ENCODE measurements at places on chromosomes 6 and 20.

DNA sequence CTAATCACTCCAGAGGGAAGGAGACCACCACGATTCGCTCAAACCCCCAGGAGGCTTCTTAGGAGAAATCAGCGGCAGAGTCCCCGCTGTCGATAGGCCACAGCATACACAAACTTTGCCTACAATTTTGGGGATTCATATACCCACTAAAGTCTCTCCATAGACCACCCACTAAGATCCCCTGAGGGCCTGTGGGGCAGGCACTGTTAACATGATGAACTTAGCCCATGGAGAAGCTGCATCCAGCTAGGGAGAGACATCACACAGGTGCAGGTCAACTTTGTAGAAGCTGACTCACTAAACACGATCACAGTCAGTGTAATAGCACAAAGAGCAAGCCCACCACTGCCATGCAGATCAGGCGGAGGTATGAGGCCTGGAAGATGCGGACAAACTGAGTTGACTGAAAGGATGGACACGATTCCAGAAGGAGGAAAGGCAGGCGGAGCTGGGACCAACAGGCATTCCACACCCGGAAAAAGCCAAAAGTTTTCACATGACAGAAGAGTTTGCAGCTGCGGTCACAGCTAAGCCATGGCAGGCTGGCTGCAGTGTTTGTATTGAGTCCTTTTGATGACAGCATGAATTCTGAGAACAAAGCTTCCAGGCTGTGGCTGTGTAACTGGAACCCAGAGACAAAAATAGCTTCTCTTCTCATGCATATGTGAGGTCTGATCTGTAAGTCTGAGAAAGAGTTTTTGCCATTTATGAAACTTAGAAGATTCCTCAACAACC, 75.7 kb upstream of the QKI start:
- no peak for DNase-seq

GRCh38 chr20:32753731-32754130, 8.5 kb upstream of the DNMT3B start:
- no peak for DNase-seq

DNA sequence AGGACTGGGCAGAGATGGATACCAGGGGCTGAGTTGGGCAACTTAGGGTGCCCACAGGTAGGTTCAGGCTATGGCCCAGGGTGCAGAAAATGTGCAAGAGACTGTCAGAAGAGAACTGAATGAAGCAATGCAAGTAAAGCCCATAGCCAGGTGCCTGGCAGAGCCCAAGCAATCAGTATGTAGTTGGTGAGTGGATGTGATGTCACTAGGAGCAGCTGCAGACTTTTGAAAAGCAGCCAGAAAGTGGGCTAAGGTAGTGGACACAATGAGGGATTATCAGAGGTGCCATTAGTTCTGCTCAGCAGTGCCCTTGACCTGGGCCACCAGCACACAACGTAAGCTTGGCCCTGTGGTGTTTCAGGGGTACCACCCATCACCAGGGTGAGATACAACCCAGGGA, 135.3 kb downstream of the SOBP start:
- DNase-seq: no peak

GRCh38 chr20:8473459-8473858, 341.4 kb downstream of the PLCB1 start:
- no peak for DNase-seq

- DNase-seq: no peak
Observed at GRCh38 chr6:68634726-68635411, at the start of gene ADGRB3. TSS of gene ADGRB3 (plus strand) at chr6:68635282. CDS start at chr6:68638676, 3,394 bp downstream.
